HAP-1 (cell line): ENCODE measurements at places on chromosomes 7 and 10.

GRCh38 chr7:73984481-73985205 lies 43.3 kb upstream of the ELN start:
- no peak for DNase-seq

DNA sequence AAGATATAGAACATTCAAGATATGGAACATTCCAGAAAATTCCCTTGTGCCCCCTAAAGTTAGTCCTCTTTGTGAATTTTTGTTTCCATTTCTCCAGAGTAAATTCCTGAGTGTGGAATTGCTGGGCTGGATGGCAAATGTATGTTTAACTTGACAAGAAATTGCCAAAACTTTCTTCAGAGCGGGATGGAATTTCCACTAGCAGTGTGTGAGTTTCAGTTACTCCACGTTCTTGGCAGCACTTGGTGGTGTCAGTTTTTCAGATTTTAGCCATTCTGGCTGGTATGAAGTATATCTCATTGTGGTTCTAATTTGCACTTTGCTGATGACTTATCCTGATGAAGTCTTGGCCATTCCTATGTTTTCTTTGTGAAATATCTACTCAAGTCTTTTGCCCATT lies 71.2 kb downstream of the MGMT start:
- DNase-seq: no peak

GRCh38 chr7:26653430-26654399 lies 210.7 kb downstream of the SKAP2 start:
- peak; percentile 21 for DNase-seq

DNA sequence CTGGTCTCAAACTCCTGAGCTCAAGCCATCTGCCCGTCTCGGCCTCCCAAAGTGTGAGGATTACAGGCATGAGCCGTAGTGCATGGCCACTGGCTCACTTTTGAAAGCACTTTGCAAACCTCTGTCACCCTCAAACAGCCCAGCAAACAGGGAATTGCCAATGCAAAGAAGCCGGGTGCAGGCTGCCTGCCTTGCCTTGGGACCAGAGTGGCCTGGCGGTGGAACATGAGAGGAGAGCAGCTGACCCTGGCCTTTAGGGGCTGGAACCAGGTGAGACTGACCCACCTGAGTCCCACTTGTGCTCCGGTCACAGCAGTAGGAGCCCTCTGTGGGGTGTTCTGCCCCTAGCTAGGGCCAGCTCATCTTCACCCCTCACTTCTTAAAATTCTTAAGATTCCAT lies 237.1 kb upstream of the GALNT17 start:
- DNase-seq: no peak

GRCh38 chr7:93390660-93391059 lies 158.5 kb downstream of the VPS50 start:
- no peak for DNase-seq

DNA sequence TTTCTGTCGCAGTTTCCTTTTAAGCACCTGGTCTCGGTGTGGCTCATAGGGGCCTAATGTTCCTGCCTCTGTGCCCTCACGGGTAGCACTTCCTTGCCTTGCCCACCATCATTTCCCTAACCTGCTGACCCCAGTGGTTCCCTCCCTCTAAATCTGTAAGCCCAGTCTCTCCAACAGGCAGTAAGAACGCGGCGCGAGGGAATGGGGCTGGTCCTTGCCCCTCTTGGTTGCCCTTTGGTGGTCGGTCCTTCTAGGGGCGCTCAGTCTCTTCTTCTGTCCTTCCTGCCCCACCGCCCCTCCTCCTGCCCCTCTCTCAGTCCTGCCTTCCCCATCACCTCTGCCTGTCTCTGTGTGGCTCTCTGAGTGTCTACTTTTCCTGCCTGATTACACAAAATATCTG lies 21.2 kb downstream of the EMX2 start:
- DNase-seq: no peak

GRCh38 chr7:43569424-43569823 lies 13.5 kb upstream of the STK17A start:
- DNase-seq: no peak
